ENCODE measurements at places on chromosomes 7 and 10.

DNA sequence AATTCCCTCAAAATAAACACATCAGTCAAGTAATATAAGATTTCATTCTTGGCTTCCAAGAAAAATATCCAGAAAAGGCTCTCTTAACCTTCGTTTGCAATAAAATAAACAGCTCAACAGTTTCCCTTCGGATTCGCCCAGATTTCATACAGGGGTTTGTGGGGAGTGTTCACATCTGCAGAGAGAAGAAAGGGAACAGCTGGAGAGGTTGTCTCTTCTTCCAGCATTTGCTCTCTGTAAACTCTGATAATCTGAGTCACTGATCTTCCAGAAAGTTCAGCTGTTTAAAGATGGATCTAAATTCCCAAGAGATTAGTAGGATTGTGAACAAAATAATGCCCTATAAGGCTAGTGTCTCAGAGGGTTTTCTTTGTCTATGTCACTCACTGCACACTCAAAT lies 277.9 kb downstream of the HPSE2 start:
- DNase-seq = no peak

DNA sequence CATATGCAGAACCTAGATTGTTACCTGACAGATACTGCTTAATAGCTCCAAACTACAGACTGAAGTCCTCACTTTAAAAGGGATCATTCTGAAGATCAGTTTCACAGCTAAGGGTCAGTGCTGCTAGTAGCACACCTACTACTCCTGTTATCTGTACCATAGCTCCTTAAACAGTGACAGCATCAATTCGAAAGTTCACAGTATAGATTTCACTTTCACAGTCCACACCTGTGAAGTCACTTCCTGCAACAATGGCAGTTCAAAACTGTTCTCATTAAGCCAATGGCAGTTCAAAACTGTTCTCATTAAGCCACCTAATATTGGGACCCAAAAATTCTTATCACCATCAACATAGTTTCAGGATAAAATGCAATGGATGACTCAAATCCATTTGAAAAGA lies 10.7 kb upstream of the FHIP2A start:
- no peak for DNase-seq

- no peak for DNase-seq
These were observed 15.0 kb upstream of the ARMC3 start for GRCh38 chr10:22912763-22913384.

GRCh38 chr10:45625879-45626278 lies 46.7 kb downstream of the ZFAND4 start:
- DNase-seq = no peak

DNA sequence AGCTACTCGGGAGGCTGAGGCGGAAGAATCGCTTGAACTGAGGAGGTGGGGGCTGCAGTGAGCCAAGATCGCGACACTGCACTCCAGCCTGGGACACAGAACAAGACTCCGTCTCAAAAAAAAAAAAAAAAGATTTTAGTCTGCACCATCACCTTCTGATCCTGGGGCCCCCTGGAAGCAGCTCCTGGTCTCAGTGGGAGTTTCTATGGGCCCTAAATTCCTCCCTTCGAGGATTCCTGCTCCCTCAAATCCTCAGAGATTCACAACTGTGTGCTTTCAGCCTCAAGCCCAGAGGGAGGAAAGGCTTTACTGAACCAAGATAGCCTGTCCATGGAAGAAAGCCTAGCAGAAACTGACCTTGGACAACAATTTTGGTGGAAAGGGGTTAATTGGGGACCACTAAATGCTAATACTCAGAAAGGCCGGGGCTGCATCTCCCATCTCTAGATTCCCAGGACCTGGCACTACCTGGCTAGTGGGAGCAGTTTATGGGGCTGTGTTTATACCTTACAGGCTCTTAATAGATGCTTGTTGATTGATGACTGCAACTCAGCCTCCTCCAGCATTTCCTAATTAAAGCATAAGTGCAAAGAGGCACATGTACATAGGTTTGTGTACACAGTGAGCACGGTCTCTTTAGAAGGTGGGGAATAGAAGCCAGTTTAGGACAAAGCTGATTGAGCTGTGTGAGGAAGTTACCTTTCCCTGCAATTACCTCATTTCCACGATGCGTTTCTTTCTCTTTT lies 9.2 kb upstream of the FGFR2 start:
- DNase-seq = no peak

- no peak for DNase-seq
These were observed 30.9 kb downstream of the MRPS33 start for GRCh38 chr7:140983802-140984201.

DNA sequence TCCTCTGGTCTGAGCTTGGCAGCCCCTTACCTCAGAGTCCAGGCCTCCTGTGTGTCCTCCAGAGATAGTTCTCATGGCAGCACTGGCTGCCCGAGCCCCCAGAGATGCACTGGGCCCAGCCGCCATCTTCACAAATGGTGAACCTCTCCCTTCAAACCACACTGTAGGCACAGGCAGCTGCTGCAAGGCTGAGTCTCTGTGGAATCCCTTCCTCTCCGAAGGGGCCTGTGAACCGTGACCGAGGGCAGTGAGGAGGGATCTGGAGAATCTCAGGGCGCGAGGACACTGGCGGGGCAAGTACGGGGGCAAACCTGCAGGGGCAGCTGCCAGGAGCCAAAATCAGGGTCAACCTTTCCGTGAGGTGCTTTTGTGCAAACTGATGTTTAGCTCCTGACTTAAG lies 69.5 kb upstream of the CFAP46 start:
- DNase-seq = no peak

DNA sequence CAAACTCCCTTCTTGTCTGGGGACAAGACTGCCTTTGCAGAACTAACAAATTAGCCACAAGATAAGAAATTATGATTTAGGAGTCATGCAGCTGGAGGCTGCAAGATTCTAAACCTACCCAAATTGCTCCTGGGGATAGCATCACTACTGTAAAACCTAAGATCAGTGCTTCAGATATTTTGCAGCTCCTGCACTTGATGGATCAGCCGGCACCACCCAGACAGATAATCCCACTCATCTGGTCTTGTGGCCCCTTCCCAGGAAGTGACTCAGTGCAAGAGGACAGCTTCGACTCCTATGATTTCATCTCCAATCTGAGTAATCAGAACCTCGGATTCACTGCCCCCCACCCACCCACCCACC lies 181.9 kb downstream of the AKR1D1 start:
- no peak for DNase-seq

DNA sequence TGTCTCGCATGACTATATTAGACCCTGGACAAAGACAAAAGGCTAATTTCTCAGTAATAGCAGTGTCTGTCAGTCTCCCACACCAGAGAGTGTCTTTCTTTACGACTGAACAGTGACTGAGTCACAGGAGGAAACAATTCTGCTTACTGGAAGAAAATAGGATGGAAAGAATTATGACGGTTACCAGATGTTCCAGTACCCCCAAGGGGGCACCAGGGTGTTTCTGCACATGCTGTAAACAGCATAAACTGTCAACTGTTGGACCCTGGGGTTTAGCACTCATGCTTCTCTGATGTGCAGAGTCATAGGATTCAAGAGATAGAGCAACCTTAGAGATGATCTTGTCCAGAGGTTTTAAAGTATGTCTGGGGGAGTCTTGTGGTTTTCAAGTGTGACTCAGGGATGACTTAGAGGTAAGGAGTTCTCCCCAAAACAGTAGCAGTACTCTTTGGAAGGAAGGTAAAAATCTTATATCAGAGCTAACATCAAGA lies 291.7 kb downstream of the THSD7A start:
- DNase-seq = no peak

GRCh38 chr7:33035776-33036175 lies 26.8 kb downstream of the NT5C3A start:
- DNase-seq = no peak

DNA sequence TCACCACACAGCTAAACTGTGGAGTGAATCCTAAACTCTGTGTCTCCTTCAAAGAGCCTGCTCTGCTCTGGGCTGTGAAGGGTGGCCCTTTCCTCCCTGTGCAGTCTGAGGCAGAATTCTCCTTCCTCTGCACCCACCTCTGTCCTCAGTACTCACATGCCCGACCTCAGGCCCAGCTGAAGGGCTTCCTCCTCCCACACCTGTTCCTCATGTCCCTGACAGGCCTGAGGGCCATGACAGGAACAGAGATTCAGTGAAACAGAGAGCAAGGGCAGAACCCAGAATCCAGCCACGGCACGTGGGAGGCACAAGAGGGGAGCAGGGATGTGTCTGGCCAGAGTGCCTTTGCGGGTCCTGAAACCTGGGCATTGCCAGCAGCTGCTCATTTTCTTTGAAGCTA lies 13.9 kb downstream of the CREB3L2 start:
- DNase-seq = no peak

Data from DMS 273 treated with DMSO at 0.1 percent for 48 hours (cell line).